ENCODE measurements at places on chromosomes 3 and 15. TPM values are rescaled to one million over a fixed set of nuclear protein-coding genes. Genes with fewer than 3 reads are reported as not detected.

- no peak for DNase-seq
These were observed 80.4 kb downstream of the CACNA2D3 start for GRCh38 chr3:54202651-54203248.

GRCh38 chr3:188948281-188948996 lies 223.3 kb upstream of the TPRG1 start:
- no peak for DNase-seq

P2RY12 gene
- not detected for total RNA-seq

ATP13A5 gene
- not detected for total RNA-seq

DNA sequence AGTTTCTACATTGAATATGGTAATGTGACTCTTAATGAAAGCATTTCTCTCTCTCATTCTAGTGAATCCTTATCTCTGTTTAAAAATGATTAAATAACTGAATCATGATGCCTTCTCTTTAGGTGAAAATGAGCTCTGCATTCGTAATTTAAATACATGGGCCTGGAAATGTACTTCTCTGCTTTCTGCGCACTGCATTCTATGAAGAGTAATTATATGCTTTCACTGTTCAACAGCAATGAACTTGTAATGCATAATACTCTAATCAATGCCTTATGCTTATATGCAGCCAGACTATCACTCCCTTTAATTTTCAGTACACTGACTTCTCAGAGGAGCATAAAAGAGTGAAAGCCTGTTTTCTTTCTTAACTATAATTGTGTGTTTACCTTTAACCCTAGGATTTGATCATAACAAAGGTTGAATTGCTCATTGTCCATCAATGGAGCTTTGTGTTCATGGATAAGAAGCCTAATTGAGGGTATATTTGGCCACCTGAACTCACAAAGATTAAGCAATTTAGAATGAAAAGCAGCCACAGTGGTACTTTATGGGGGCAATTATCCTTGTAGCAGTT lies 330.8 kb upstream of the PDZRN3 start:
- DNase-seq = no peak

RASL12 gene
- not detected for total RNA-seq

GRCh38 chr3:73453666-73454065 lies 171.1 kb downstream of the PDZRN3 start:
- no peak for DNase-seq

- DNase-seq = no peak
These were observed 32.9 kb downstream of the SEMA6D start for GRCh38 chr15:47750030-47750739.

GCNT3 gene
- total RNA-seq = not detected

ACKR4 gene
- not detected for total RNA-seq

DNA sequence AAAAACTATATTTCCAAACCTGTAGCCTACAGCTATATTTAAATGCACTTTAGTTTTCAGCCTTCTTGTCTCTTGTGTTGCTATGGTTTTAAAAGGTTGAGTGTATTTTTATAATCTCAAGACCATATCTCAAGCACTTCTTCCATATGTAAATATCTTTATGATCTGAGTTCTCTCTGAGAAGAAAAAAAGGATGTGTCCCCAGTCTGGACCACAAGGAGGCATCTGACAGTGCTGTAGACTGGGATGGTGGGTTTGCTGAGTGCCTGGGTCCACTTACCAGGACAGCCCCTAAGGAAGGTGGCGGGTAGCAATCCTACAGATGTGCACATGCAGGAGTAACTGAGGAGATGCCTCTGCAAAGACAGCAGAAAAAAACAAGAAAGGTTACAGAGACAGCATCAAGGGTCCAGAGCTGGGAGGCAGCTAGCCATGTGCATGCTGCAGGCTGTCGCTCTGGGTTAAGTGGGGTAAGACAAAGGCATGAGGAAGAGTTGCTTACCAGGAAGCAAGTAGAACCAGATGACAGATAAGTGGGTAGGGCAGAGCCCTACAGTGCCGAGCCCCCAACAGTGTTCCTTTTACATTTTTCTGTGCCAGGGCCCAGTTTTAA lies 70.6 kb upstream of the SNRK start:
- DNase-seq = no peak

GRK7 gene
- not detected for total RNA-seq

DNA sequence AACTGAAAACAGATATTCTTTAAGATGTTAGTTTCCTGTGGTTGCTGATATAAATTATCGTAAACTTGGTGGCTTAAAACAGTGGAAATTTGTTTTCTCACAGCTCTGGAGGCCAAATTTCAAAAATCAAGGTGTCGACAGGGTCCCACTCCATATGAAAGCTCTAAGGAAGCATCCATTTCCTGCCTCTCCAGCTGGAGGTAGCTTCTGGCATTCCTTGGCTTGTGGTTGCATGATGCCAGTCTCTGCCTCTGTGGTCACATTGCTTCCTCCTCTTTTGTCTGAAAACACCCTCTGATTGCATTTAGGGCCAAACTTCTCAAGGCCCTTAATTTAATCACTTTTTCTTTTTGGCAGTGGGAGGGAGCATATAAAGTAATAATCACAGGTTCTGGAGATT lies 96.8 kb downstream of the PPM1L start:
- DNase-seq = no peak
